DMS53 (cell line): ENCODE measurements at places on chromosomes 5 and 9.

DNA sequence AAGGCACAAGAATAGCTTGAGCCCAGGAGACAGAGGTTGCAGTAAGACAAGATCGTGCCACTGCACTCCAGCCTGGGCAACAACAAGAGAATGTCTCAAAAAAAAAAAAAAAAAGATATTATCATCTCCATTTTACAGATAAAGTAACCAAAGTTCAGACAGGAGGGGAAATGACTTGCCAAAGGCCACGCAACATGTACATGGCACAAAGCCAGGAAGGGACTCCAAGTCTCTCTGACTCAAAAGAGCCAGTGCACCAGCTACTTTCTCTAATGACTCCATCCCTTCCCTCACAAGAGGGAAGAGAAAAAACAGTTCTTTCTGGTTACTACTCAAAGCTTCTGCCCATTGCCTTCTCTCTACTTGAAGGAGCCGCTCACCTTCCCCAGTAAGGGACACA lies 34.1 kb downstream of the SIL1 start:
- DNase-seq = no peak

DNA sequence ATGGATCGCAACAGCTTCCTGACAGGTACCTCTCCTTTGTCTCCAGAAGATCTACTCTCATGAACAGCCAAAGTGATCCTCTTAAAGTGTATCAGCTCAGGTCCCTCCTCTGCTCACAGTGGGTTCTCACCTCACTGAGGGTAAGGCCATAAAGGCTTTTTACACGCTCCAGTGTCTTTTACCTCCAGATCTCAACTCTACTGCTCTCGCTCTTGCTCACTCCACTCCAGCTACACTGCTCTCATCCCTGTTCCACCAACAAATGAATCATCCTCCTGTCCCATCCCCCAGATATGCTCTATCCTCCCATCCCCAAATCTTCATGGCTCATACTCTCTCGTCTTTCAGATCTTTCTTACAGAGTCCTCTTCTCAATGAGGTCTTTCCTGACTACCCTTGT lies 248.6 kb upstream of the EFNA5 start:
- no peak for DNase-seq

GRCh38 chr9:133910855-133911514 lies 81.1 kb downstream of the VAV2 start:
- DNase-seq = no peak

DNA sequence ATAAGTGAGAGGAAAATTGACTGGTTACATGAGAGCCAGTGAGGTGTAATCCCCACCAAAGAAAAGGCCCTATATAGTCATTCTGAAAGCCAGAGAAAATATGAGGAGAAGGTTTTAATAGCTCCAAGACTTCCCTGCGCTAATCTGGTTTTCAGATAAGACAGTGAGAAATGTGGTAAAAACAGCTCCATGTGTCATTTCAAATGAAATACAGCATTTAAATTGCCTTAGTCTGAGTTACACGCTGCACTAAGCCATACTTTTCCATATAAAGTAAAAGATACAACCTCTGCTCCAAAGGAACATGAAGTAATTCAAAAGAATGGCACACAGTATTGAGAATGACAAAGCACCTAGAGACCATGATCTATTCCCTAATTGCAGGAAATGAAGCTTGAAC lies 378.0 kb upstream of the PDE4D start:
- DNase-seq = no peak

DNA sequence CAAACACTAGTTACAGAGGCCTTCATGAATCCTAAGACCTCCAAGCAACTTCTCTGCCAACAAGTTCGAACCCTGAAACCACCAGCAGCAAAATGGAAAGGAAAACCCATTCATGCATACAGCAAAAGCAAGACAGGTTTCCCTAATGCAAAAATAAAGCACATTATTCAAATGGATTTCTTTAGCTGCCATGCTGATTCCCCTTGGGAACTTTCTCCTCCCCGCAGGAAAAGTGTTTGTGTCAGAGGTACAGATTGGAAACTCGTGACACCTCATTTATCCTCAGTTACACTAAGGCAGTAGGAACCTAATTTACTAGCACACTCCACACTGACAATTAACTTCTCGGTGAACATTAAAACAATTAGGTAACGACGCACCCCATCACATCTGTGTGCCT lies 63.4 kb downstream of the TLE1 start:
- no peak for DNase-seq

- no peak for DNase-seq
Observed at GRCh38 chr5:109953761-109954160, 264.0 kb downstream of the MAN2A1 start.

GRCh38 chr5:175653763-175654162 lies 4.1 kb upstream of the HRH2 start:
- no peak for DNase-seq

- no peak for DNase-seq
Observed at GRCh38 chr5:73030995-73031394, 75.2 kb downstream of the FCHO2 start.

DNA sequence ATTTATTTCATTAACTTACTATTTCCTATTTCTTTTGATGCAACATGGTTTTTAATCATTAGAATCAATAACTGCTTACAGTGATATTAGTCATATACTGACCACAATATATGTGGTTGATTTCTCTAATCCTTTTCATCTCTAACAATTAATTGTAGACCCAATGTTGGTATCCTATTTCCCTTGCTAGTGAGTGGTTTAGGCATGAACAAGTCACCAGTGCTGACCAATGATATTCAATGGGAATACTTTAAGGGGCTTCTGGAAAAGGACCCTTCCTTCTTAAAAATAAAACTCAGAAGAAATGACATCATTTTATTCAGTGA lies 672.4 kb upstream of the GRAMD2B start:
- no peak for DNase-seq

DNA sequence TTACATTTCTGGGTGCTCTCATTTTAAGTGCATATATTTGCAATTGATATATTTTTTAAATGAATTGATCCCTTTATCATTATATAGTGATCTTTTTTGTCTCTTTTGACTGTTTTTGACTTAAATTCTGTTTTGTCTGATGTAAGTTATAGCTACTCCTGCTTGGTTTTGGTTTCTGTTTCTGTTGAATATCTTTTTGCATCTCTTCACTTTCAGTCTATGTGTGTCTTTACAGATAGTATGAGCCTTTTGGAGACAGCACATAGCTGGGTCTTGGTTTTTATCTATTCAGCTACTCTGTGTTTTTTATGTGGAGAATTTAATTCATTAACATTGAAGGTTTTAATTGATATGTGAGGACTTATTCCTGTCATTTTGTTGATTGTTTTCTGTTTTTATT lies 311.3 kb downstream of the SPATA31D1 start:
- DNase-seq = no peak

GRCh38 chr9:129146441-129146941 lies 31.6 kb downstream of the IER5L start:
- no peak for DNase-seq

- DNase-seq = no peak
Observed at GRCh38 chr5:10635867-10636350, 72.0 kb downstream of the ANKRD33B start.

GRCh38 chr9:135797507-135798262 lies 95.7 kb downstream of the KCNT1 start:
- DNase-seq = peak; percentile 86

DNA sequence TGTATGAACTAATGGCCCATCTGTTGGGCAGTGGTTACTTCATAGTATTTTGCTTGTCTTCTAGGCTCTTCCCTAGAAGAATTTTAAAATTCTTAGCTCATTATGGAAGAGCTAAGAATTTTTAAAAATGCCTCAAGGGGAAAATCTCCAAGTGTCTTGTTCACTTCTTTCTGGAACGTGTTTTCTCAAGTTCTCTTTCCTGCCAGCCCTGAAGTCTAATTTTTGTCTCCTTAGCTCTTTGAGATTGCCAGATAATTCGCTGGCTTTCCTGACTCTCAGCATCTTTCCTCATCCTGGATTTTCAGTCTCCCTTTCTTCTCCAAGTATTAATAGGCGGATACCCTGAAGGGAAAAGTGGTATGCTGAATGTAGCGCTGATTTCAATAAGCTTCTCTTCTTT lies 395.4 kb downstream of the ARRDC3 start:
- no peak for DNase-seq

DNA sequence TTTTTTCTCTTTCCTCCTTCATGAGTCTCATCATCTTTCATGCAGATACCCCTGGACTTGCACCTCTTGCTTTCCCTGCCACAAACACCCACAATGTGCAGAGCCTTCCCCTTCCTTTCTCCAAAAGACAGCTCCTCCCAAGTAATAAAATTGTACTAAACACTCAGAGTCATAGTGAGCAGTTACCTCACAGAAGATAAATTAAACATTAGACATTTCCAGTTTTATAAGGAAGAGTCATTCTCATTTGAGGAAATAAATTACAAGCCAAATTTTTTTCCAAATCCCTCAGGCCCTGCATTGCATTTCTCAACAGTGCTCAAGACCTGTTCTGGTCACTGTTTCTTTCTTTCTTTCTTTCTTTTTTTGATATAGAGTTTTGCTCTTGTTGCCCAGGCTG lies 131.5 kb downstream of the ATPSCKMT start:
- DNase-seq = no peak

DNA sequence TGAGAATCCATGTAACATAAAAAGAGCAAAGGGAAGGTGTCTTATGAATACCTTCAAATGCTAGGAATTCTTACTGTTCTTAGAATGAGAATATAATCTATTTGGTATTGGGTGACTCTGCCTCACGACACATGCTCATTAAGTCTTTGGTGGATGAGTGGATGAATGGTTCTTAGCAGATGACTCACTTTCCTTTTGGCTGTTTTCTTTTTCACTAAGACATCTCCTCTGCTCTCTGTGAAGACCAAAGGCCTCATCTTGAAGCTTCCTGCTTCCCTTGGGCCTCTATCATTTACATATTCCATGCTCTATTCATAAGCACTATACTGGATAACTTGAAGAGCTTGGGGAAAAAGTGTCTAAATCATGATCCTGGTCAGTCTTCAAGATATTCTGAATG lies 468.1 kb downstream of the SPATA31D1 start:
- peak; percentile 2 for DNase-seq

DNA sequence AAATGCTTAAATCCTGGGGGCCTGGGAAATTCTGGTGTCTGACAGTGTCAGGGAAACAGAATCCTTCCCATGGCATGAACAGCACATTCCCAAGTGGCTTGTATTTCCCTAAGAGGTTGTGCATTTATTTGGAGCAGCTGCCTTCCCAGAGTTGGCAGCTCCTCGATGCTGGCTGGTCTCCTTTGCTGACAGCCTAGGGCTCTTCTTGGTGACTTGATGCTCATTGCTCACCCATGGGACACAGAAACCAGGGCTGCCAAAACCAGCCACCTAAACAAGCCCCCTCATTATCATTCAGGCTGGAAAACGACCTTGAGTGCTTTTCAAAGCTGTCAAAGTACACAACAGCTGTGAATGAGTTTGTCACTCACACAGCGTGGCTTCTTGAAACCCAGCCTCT lies 24.2 kb downstream of the ENHO start:
- DNase-seq = no peak

DNA sequence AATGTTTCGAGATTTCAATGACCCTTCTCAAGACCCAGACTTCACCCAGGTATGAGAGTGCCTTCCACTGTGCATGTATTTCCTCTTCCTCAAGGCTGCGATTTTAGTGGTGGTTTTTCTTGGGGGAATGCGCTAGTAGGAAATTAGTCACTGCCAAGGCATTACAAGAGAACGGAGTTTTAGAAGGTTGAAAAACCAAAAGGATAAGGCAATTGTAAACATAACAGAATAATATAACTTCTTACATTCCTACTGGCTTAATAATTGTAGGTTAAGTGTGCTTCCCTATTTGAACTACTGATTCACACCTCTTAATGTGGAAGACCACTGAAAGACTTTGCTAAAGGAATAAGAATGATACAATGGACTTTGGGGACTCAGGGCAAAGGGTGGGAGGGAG lies 38.9 kb downstream of the ACO1 start:
- DNase-seq = no peak

DNA sequence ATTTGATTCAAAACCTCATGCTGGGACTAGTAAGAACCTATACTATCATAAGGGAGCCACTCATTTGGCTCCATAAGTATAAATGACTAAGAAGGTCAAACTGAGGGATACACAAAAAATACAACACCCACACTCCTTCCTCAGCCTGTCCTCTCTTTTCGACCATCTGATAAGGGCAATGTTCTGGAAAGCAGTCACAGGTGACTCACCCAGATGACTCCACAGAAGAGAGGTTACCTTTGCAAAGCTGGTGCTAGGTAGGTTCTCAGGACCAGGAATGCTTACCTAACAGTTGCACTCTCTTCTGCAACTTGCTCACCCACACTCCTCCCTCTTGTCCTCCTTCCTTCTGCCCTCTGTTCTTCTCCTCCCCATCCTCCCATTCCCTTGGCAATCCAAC lies 32.9 kb downstream of the LHFPL2 start:
- peak; percentile 30 for DNase-seq

DNA sequence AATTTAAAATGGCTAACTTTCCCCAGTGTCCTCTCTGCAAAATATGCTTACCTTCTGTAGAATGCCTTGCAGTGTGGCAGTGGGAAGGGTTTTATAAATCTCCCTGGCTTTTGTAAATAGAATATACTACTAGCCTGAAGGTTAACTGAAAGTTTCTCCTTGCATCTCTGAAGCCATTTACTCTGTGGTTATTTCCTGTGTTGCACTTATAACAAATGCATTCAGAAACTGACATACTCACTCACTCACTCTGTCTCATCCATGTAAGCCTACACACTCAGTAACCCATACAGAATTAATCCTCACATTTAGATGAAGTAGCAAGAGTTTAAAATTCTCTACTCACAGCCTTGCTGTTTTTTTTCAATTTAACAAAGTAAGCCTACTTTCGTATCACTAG lies 87.1 kb upstream of the SH3GL2 start:
- no peak for DNase-seq

DNA sequence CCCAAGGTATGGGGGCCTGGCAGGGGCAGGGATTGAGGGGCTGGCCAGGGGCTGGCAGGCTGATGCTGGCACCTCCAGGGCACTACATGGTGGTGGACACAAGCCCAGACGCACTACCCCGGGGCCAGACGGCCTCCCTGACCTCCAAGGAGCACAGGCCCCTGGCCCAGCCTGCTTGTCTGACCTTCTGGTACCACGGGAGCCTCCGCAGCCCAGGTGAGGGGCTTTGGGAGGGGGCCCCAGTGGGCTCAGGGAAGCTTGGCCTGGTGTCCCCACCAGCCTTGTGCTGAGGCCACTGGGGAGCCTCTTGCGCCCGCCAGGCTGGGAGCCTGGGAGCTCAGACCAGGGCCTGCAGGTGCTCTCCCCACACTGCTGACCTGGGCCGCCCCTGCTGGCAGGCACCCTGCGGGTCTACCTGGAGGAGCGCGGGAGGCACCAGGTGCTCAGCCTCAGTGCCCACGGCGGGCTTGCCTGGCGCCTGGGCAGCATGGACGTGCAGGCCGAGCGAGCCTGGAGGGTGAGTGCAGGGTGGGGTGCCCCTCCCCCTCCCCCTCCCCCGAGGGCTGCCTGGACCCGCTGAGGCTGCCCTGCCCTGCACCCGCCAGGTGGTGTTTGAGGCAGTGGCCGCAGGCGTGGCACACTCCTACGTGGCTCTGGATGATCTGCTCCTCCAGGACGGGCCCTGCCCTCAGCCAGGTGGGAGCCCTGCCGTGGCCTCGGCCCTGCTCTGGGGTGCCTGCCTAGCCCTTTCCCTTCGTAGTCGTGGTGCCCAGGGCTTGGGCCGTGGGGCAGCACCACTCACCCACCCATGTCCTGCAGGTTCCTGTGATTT lies 5.7 kb downstream of the MAMDC4 start:
- peak; percentile 46 for DNase-seq
